Hematopoietic multipotent progenitor cell treated with erythropoietin and hydrocortisone succinate and interleukin-3 and kit ligand, for 17 days (in vitro differentiated cells): ENCODE measurements at places on chromosomes 1 and 21.

- DNase-seq: no peak
These were observed 44.2 kb downstream of the PTPRU start for GRCh38 chr1:29280409-29281131.

DNA sequence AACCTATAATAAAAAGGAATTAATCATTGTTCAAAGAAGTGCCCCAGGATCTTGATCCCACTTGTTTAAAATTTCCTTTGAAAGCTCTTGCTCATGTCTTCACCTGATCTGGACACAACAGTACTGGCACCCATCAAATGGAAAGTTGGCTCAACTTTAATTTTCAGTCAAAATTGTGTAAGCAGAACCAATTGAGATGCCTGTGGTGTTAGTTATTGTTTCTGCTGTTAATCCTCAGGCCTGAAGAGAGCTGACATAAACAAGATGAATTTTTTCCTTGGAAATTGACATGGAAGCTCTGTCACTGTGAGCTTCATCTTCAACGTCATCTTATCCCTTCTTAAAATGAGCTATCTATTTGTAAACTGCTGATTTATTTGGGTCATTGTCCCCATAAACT, 88.3 kb upstream of the TNFSF4 start:
- no peak for DNase-seq

GRCh38 chr1:226786550-226786949, 47.5 kb upstream of the ITPKB start:
- DNase-seq: no peak

DNA sequence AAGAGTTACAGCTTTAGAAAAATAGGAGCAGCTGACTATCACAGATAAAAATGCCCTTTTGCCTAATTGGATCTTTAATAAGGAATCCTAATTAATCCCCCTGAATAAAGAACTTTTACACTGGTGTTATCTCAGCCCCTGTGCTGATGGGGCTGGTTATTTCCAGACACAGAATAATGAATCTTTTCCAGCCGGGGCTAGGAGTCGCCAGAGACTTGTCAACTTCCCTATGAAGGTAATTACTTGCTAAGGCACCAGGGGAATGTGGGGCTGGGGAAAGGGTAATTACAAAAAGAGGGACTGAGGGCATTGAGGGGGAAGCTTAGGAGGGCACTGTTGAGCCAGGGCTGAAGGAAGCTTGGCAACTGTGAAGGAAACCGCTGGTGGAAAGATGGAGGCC, 34.5 kb downstream of the HMGB4 start:
- no peak for DNase-seq

- no peak for DNase-seq
These were observed 26.8 kb upstream of the ABCB10 start for GRCh38 chr1:229585338-229585737.

DNA sequence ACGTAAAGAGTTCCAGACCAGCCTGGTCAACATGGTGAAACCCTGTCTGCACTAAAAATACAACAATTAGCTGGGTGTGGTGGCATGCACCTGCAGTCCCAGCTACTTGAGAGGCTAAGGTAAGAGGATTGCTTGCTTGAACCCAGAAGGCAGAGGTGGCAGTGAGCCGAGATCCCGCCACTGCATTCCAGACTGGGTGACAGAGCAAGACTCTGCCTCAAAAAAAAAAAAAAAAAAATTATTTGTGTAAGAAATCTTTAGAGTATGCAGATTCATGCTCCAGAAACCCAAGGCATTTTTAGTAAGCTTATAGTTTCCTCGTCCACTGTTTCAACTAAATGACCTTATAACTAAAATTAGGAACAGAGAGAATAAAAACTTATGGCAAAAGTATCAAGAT, 51.3 kb downstream of the ABL2 start:
- DNase-seq: no peak

GRCh38 chr1:201068976-201069375, 43.2 kb downstream of the CACNA1S start:
- no peak for DNase-seq

DNA sequence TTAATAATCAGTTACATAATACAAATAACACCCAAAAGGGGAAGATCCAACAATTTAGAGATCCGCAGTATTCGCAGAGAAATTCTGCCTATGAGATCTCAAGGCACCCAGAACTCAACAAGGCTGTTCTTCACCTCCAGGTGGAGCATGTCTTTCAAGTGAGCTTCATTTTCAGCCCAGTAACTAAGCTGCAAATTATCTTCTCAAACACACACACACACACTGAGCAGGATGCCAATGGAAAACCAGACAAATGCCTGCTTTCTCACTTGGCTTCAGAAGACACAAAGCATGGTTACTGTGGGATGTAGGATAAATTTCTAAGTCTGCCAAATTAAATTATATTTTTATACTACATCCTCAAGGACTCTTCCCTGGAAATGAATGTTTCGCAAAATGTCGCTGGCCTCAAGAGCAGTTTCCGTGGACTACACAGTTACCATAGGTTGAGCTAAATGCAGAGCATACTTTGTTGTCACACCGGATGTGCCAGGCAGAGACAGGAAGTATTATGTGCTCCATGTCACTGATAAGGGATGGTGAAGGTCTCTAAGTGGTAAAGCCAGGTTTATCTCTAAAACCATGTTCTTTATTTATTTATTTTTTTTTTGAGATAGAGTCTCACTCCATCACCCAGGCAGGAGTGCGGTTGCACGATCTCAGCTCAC, 30.3 kb downstream of the UBR4 start:
- peak; percentile 70 for DNase-seq

- DNase-seq: no peak
These were observed 63.7 kb downstream of the NAV1 start for GRCh38 chr1:201602413-201603265.

- peak; percentile 99 for DNase-seq
These were observed at the start of gene STXBP3 for GRCh38 chr1:108746382-108747170. Gene STXBP3 (plus strand): TSS chr1:108746674. CDS start chr1:108746738, 64 bp downstream.

DNA sequence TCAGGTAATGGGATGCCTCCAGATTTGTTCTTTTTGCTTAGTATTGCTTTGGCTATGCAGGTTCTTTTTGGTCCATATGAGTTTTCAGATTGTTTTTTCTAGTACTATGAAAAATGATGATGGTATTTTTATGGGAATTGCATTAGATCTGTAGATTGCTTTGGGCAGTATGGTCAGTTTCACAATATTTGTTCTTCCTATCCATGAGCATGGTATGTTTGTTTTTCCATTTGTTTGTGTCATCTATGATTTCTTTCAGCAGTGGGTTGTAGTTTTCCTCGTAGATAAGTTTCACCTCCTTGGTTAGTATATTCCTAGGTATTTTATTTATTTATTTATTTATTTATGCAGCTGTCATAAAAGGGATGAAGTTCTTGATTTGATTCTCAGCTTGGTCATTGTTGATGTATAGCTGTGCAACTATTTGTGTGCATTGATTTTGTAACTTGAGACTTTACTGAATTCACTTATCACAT, 103.9 kb upstream of the DNAH14 start:
- no peak for DNase-seq
